Muscle of leg (tissue), 16 donors: ENCODE measurements at places on chromosomes 16 and 17. TPM values are rescaled to one million over a fixed set of nuclear protein-coding genes. Genes with fewer than 3 reads are reported as not detected.

HCRT gene
- polyA plus RNA-seq: 0.60 TPM

DNA sequence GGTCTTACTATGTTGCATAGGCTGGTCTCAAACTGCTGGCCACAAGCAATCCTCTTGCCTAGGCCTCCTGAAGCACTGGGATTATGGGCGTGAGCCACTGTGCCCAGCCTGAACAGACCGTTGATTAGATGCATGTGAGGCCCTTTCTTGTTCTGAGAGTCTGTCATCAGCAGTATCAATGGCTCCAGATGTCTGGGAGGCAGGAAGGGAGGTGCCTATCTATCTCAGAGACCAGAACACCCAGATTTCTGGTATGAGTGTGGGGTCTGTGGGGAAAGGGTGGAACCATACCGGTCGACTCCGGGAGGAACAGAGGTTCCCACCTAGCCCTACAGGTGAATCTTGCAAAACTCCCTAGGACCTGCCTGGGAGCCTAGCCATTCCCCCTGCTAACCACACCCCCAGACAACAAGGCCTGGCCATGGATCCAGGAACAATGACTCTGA is 71.7 kb downstream of the PRKCB start:
- no peak overlapping the region for H3K27ac ChIP-seq
- DNase-seq: no peak
- no peak overlapping the region for H3K4me3 ChIP-seq
- no peaks in the 10 kb centered on the region for H3K36me3 ChIP-seq
- no peaks in the 10 kb centered on the region for H3K4me1 ChIP-seq
- no peaks in the 10 kb centered on the region for H3K27me3 ChIP-seq

LUC7L gene
- polyA plus RNA-seq: 72.0 TPM

DOC2A gene
- polyA plus RNA-seq: 1.3 TPM

RNF43 gene
- polyA plus RNA-seq: 1.6 TPM

- no peak for DNase-seq
- H3K36me3 ChIP-seq: no peaks in the 10 kb centered on the region
- no peaks in the 10 kb centered on the region for H3K27me3 ChIP-seq
- no peak overlapping the region for H3K27ac ChIP-seq
- no peak overlapping the region for H3K4me3 ChIP-seq
Measured at GRCh38 chr16:49165025-49165424, 116.6 kb downstream of the CBLN1 start.

NGFR gene
- 48.1 TPM for polyA plus RNA-seq

- DNase-seq: no peak
- peaks cover 25% of the 10 kb centered on the region for H3K36me3 ChIP-seq
- no peaks in the 10 kb centered on the region for H3K4me1 ChIP-seq
- no peak overlapping the region for H3K4me3 ChIP-seq
- H3K27ac ChIP-seq: no peak overlapping the region
- H3K27me3 ChIP-seq: no peaks in the 10 kb centered on the region
Measured at GRCh38 chr17:12127667-12128066, 107.0 kb downstream of the MAP2K4 start.

DNA sequence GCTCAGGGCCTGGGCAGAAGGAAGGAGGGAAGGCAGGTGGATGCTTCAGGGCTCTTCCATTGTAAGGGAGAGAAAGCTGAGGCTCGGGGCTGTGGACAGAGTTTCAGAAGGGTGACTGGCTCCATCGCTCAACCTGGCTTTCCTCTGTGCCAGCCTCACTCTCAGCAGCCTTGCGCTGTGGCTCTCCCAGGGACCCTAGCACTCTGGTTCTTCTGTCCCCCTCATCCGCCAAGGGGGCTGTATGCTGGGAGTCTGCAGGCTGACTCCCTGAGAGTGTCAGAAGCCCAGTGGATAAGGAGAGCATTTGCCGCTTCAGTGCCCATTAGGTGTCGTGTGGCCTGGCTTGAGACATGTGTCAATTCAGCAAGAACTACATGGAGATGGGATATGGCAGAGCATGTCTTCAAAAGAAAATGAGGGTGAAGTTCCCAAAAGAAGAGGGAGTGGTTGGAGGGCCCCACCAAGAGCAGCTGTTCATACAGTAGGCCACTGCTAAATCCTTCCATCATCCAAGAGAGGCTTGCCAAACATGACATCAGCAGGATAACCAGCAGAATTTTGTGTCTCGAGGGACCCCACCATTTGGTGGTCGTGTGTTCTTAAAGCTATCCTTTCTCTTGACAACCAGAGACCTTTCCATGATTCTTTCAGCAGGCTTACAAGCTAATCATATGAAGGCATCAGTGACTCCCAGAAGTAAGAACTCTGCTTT is 148.2 kb downstream of the IRX5 start:
- no peaks in the 10 kb centered on the region for H3K36me3 ChIP-seq
- H3K4me3 ChIP-seq: no peak overlapping the region
- H3K27ac ChIP-seq: peak overlapping the region; percentile 42
- peak; percentile 83 for DNase-seq

- no peak overlapping the region for H3K4me3 ChIP-seq
- no peak overlapping the region for H3K27ac ChIP-seq
- no peaks in the 10 kb centered on the region for H3K36me3 ChIP-seq
- DNase-seq: no peak
Measured at GRCh38 chr16:4583906-4584305, 27.8 kb downstream of the C16orf96 start.

PIMREG gene
- 15.6 TPM for polyA plus RNA-seq

DNA sequence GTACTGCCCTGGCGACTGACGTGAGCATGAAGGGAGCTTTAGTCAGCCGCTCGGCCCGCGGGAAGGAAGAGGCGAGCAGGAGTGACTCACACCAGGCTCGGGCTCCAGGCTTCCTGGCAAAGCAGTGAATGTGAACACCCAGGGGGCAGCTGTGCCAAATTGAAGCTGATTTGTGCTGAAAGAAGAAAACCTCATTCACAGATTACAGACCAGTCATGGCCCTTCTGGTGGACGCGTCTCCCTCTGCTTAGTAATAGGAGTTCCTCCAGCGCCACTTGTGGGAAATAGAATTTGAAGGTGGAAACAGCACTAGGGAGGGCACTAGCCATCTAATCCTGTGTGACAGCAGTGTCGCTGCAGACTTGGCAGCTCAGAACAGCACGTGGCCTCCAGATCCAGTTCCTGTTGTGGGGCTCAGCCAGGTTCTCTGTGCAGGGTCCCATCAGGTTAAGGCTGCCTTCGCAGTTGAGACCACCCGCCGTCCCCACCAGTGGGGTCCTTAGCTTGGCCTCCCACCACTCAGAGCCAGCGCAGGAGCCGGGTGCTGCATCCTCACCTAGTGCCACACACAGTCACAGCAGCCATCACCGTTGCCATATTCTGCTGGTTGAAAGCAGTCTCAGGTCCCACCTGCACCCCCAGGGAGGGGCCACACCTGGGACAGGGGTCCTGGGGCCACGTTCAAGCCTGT is 164.5 kb upstream of the CHMP6 start:
- no peak overlapping the region for H3K4me3 ChIP-seq
- DNase-seq: peak; percentile 68
- H3K27me3 ChIP-seq: no peaks in the 10 kb centered on the region

- H3K27me3 ChIP-seq: no peaks in the 10 kb centered on the region
- H3K27ac ChIP-seq: no peak overlapping the region
- no peak overlapping the region for H3K4me3 ChIP-seq
- no peak for DNase-seq
- H3K36me3 ChIP-seq: no peaks in the 10 kb centered on the region
Measured at GRCh38 chr17:34226011-34226743, 28.9 kb upstream of the CCL2 start.

- DNase-seq: no peak
- H3K4me1 ChIP-seq: no peaks in the 10 kb centered on the region
- H3K36me3 ChIP-seq: no peaks in the 10 kb centered on the region
- no peaks in the 10 kb centered on the region for H3K27me3 ChIP-seq
Measured at GRCh38 chr16:47726031-47726675, 265.0 kb downstream of the PHKB start.

- H3K4me1 ChIP-seq: peaks cover 19% of the 10 kb centered on the region
- H3K36me3 ChIP-seq: no peaks in the 10 kb centered on the region
- H3K4me3 ChIP-seq: no peak overlapping the region
- DNase-seq: no peak
- no peak overlapping the region for H3K27ac ChIP-seq
Measured at GRCh38 chr17:10294180-10294579, 78.6 kb downstream of the MYH13 start.

ABCA6 gene
- polyA plus RNA-seq: 12.6 TPM

GRN gene
- polyA plus RNA-seq: 204 TPM

- no peak overlapping the region for H3K27ac ChIP-seq
- no peak for DNase-seq
- no peaks in the 10 kb centered on the region for H3K4me1 ChIP-seq
- H3K4me3 ChIP-seq: no peak overlapping the region
Measured at GRCh38 chr17:48928876-48929811, 15.5 kb downstream of the SNF8 start.

DNA sequence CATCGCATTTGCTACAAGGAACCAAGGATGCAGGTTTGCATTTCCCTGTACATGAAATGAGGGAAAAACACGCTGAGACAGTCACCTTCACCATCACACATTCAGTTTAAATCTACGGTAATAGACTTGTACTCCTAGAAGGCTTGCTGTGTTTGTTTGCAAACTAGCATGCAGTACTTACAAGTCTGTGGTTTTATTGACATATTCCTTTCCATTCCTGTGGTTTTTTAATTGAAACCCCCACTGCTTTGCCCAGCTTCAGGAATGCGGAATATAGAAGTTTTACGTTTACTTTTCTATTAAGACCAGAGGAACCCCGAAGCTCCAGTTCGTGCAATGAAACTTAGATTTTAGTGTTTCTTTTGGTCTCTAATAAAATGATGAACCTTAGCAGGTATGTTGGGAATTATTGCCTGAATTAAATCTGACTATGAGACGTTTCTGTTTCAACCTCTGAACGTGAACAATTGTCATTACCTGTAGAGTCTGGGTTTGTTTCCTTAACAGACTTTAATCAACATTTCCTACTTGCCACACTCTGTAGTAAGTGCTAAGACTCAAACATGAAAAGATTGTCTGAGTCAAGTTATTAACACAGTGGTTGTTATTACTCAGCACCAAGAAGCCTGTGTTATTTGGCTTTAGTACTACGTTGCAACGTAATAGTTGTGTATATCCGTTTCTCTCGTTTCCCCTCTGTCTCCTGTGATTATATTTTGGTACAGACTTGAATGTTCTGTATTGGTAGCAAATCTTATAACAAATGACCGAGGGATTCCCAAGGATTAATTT is 793.3 kb upstream of the GOT2 start:
- no peaks in the 10 kb centered on the region for H3K36me3 ChIP-seq
- H3K4me3 ChIP-seq: no peak overlapping the region
- no peaks in the 10 kb centered on the region for H3K4me1 ChIP-seq
- no peak overlapping the region for H3K27ac ChIP-seq

WNK4 gene
- polyA plus RNA-seq: 1.2 TPM

- H3K27me3 ChIP-seq: no peaks in the 10 kb centered on the region
- H3K27ac ChIP-seq: no peak overlapping the region
- DNase-seq: no peak
- no peak overlapping the region for H3K4me3 ChIP-seq
- no peaks in the 10 kb centered on the region for H3K4me1 ChIP-seq
Measured at GRCh38 chr17:59172436-59173004, 17.0 kb downstream of the PRR11 start.

DNA sequence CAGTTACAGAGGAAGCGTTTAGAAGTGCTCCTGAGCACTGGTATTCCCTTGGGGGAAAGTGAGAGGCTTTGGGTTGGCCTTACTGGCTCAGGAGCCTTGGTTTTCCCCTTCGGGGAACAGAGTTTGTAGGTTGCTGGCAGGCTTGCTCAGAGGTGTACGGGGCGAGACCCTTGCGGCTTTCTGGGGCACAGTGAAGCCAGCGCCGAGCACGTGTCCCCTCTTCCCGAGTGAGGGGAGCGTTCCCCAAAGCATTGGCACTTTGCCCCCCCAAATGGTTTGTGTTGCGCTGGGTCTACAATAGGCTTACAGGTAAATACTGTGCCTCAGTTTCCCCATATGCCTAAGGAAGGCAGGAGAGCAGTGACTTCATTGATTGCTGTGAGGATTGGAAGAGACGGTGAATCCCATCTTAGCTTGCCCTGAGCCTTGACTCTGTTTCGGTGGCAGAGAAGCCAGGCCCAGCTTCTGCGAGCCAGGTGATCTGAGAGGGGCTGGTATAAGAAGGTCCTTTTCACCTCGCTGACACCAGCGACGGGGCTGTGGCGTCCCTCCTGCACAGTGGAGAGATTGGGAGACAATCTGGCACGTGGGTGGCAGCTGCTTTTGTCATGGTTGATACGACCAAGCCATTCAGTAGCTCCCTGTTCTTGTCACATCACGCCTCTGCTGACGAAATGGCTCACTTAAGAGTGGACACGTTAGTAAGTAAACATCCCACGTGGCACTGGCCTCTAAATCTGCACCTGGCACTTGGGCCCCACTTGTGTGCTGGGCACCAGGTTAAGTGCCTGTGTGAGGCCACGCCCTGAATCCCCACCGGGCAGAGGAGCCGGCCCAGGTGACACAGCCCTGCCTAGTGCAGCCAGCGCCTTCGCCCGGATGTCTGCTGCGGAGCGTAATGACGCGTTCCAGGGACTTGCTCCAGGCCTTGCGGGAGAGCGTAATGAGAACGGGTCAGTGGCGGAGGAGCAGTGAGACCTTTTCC is 55.0 kb downstream of the MEAK7 start:
- no peak overlapping the region for H3K27ac ChIP-seq
- no peak overlapping the region for H3K4me3 ChIP-seq
- DNase-seq: no peak
- H3K4me1 ChIP-seq: no peaks in the 10 kb centered on the region
- peaks cover 15% of the 10 kb centered on the region for H3K27me3 ChIP-seq

DNA sequence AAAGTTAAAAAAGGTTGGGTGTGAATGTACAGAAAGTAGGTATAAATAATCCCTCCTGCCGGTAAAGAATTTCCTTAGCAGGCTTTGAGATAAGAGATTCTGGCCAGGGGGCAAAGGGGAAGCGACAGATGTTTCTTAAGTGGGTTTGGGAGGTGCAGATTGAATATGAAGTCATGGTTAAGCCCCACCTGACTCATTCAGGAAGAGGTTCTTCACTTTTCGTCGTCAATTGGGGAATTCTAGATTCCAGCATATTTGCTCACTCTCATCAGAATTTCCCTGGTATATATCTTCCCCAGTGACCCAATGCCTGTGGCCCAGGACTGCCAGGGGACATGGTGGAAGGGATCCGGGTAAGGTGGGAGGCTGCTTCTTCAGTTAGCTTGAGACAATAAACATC is 127.8 kb downstream of the CPPED1 start:
- no peaks in the 10 kb centered on the region for H3K36me3 ChIP-seq
- no peak for DNase-seq
- H3K27ac ChIP-seq: no peak overlapping the region
- H3K4me1 ChIP-seq: no peaks in the 10 kb centered on the region

- DNase-seq: no peak
- H3K27me3 ChIP-seq: peaks cover 7% of the 10 kb centered on the region
- no peaks in the 10 kb centered on the region for H3K4me1 ChIP-seq
- no peaks in the 10 kb centered on the region for H3K36me3 ChIP-seq
Measured at GRCh38 chr17:2816688-2817087, 20.4 kb downstream of the RAP1GAP2 start.
